GF-D8 (cell line): ENCODE measurements at places on chromosomes 2 and 18.

GRCh38 chr2:37080266-37080665 lies 3.9 kb downstream of the HEATR5B start:
- DNase-seq: peak; percentile 73

- no peak for DNase-seq
Measured at GRCh38 chr18:52636536-52636935, 296.5 kb downstream of the DCC start.

DNA sequence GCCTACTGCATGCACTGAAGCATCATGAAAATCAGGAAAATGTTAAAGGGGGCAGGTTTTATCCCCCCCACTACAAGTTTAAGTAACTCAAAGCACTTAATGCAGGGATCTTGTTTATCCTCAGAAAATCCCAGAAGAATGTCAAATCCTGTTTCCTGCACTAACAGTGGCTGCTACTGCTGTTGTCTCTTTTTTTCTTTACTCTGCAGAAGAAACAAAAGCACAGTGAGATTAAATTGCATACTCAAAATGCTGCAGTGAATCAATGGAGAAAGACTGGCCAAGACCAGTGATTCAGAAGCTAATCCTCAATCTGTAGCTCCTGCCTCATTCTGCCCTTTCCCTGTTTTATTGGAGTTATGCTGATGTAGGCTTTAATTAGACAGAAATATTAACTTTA lies 332.3 kb upstream of the FIGN start:
- DNase-seq: no peak

GRCh38 chr18:11672846-11673454 lies 16.1 kb upstream of the GNAL start:
- no peak for DNase-seq

DNA sequence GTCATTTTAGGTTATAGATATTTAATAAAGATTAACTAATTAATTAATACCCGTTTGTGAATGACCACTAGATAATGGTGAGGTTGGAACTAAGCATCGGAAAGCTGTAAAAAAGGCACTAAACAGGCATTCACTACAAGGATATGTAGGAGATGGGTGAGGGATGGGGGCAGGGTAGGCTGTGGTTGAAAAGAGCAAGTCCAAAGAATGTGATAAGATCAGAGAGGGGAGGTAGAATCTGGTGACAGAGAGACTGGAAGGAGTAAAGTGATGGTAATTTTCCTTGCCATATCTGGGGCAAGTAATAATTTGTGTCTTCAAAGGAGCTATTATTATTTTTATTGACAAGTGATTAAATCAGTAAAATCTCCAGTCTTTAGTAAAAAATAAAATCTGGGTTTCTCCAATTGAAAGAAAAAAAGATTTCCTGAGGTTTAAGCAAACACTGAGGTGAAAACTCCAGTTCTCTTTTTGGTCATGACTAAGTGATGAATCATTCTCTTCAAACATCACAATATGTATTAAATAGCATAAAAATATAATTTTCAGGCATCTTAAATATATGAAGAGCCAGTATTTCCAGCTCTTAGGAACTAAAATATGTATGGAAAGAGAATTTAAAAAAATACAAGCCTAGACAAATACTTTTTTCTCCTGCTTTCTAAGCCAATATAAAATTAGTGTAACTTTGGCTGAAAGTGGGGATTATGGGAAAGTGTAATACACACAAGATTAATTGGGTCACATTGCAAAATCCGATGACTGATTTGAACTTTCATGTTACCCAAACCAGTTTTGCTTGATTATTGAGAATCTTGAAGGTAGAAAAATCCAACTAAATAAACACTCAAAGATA lies 259.1 kb upstream of the RBMS1 start:
- DNase-seq: no peak

- no peak for DNase-seq
Measured at GRCh38 chr2:120593921-120594686, 141.6 kb upstream of the GLI2 start.

GRCh38 chr18:34729264-34729663 lies 19.2 kb downstream of the DTNA start:
- no peak for DNase-seq

DNA sequence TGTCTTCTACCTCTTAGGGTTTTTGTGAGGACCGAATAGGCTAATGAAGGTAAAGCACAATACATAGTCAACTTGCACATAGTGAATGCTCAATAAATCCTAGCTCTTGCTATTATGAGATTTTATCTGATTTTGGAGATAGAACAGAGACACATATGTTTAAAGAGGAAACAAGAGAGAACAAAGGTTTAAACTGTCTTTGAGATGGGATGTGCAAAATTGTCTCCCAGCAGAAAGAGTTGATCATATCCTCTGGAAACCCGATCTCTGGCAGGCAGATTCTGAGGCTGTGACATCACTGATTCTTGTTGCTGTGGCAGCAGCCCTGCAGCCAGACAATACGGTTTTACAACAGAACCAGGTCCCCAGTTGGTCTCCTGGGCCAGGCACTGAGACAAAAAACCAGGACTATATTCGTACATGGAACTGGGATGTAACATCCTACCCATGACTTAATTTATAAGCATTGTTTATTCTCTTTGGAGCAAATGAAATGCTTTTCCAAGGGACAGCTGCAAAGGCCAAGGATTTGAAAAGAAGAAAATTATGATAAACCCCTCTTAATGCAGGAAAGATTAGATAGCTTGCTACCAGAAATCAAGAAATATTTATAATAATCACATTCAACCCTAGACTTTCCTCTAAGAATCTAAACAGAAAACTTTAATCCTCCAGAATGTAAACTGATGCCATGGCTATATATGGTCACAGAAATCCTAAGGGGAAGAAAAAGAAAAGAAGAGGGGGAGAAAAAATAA lies 80.2 kb downstream of the SLC8A1 start:
- no peak for DNase-seq

GRCh38 chr2:65420712-65421431 lies 11.5 kb downstream of the SPRED2 start:
- DNase-seq: peak; percentile 68

DNA sequence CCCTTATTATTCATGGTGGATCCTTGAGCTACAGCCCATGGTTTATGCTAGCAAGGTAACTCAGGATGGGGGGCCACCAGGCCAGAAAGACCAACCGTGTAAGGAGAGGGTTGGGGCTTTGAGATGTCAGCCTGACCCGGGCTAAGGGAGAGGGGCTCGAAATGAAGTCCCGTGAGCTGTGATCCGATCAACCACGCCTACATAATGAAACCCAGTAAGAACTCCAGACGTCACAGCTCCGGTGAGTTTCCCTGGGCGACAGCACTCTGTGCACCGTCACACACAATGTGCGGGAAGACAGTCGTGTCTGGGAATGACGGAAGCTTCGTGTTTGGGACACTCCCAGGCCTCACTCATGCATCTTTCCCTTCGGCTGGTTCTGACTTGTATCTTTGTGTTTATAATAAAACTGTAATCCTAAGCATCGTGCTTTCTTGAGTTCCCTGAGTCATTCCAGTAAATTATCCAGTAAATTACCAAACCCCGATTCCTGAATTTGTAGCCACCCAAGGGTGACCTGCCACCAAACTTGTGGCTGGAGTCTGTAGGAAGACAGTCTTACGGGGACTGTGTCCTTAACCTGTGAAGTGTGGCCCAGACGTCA lies 44.2 kb downstream of the CYP27C1 start:
- DNase-seq: no peak

DNA sequence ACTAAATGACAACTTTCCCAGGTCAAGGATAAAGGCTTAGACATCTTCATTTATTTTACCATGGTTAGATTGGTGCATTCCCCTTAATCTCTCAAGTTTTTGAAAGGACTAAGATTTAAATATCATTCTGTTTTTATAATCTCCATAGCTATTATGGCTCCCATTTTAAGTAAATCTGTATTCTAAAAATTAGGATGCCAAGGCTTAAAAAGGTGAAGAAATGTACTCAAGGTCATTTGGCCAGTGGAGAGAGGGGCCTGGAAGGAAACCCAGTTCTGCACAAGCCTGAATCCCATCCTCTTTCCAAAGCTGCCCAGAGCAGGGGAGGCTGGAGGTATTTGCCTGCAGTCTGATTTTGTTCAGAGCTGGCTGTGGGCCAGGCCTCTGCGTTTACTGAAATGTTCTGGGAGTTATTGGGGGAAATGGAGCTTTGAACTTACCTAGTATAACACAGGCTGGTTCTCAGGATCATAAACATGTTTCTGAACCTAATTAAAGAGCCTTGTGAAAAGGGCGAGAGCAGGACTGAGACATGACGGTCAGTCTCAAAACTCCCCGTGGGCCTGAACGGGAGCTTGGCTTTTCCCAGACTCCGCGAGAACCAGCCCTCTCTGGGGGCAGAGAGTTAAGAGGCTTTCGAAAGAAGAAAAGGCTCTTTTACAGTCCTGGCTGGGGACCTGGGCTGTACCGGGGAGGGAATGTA lies 85.6 kb downstream of the DDX1 start:
- DNase-seq: no peak

GRCh38 chr2:198016243-198016642 lies 211.8 kb downstream of the PLCL1 start:
- DNase-seq: no peak

DNA sequence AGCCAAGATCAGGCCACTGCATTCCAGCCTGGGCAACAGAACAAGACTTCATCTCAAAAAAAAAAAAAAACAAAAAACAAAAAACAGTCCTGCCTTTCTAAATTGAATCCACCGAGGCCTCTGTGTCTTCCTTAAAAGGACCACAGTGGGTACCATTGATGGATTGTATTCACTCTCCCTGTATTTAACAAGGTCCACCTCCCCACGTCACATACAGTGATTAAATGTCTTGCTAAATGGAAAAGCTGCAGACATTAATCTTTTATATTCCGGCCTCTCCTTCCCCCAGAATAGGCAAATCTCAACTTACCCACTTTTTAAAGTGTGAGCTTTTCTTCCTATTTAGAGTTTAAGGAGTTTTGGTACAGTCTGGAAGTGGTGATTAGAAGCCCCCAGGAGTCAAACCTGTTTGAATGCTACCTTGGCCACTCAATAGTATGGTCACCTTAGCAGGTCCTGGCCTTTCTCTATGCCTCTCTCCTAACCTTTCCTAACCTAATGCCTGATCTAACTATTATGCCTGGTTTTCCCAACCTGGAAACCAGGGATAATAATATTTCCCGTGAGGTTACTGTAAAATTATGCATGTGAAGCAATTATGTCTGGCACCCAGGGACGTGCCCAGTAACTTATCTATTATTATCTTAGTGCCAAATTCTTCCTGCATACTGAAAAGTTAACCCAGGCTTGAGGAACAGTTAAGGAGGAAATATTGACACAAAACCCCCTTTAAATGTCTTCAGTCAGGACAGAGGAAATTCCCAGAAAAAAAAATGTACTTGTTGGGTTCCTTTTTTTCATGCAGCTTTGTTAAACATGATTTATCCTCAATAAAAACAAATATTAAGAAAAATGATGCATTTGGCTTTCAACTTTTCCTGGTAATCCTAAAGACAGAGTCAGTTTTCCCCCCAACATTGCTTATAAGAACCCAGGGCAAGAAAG lies 3.1 kb downstream of the NFE2L2 start:
- DNase-seq: no peak

- DNase-seq: no peak
Measured at GRCh38 chr2:184305105-184305504, 293.2 kb upstream of the ZNF804A start.

- DNase-seq: no peak
Measured at GRCh38 chr2:143402451-143402850, 273.2 kb downstream of the ARHGAP15 start.

- no peak for DNase-seq
Measured at GRCh38 chr18:67864677-67865340, 348.3 kb upstream of the DSEL start.

DNA sequence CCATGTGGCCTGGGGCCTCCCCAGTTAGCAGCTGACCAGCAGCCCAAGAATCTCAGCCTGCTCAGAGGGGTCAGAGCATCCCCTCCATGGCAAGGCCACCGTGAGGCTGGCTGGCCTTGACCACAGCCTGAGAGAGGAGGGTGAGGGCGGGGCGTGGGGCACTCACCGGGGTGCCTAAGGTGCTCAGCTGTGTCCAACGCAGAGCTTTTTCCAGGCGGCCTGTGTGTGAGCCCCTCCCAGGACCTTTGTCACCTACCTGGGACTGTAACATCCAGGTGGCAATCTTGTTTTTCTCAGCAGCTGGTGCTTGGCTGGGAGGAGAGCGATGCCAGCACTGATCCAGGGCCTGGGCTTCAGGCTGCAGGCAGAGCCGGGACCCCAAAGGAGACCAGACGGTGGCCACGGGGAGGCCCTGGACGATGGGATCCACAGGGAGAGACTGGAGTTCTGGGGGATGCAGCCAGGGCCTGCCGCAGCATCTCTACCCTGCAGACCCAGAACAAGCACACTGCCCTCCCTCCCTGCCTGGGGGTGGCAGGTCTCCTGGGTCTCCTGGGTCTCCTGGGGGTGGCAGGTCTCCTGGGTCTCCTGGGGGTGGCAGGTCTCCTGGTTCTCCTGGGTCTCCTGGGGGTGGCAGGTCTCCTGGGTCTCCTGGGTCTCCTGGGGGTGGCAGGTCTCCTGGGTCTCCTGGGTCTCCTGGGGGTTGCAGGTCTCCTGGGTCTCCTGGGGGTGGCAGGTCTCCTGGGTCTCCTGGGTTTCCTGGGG lies 12.3 kb downstream of the SNED1 start:
- DNase-seq: no peak

GRCh38 chr2:48946449-48947048 lies 191.0 kb upstream of the LHCGR start:
- DNase-seq: no peak

GRCh38 chr18:48848641-48849143 lies 102.1 kb downstream of the SMAD7 start:
- no peak for DNase-seq

GRCh38 chr2:138974651-138975050 lies 194.5 kb upstream of the NXPH2 start:
- no peak for DNase-seq

DNA sequence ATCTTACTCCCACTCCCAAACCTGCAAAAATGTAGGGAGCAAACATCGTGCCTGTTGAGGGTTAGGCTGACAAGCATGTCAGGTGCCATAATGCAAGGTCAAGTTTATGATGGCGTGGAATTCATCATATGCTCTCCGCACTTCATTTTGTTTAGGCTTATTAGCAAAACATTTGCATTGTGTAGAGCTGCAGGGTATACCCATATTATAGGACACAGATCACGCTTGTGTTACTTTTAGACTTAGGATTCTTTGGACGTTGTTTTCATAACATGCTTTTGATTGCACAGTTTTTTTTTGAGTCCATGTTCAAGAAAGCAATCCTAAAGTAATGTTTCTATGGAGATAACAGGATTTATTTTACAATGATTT lies 22.9 kb downstream of the MBP start:
- DNase-seq: no peak
